ENCODE measurements at places on chromosomes 11 and 22.
A peak's percentile ranks its signal among the peaks of the same experiment; 100 is the strongest.

DNA sequence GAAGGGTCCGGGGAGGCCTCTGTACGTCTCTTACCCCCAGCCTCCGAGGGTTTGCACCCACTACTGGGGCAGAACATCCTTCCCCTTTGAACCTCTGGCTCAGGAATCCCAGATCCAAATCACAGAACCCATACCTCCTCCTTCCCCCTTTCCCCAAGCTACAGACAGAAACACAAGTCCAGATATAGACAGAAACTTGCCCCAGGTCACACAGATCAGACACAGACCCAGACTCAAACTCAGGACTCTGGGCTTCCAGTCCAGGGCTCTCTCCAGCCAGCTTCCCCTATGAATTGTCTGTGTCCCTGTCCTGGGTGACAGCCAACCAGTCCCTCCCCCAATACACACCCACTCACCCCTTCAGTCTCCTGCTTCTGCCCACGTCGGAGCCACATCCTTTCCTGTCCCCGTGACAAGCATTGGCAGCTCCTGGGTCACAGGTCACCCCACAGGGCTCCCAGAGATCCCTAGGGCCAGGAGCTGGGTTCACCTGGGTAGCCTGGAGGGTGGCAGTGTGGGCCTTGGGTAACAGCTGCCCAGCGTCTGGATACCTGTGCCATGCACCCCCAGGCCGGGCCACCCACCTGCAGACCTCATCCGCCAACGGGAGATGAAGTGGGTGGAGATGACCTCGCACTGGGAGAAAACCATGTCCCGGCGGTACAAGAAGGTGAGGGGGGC, 772 bp downstream of the TBC1D10C start:
- no peak for DNase-seq

DNA sequence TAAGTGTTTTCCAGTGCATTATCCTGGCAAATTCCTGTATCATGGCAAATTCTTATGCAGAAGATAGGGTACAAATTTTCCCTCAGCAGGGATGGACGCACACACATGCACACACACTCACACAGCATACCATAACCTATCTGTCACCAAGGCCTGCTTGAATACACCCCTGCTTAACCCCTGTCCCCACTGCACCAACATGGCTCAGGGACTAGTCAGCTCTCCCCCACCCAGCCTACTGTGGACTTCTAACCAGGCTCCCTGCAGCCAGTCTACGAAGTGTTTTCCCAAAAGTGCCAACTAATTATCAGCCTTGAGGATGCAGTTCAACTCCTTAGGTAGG, 63.1 kb downstream of the RAB30 start:
- DNase-seq: no peak

DNA sequence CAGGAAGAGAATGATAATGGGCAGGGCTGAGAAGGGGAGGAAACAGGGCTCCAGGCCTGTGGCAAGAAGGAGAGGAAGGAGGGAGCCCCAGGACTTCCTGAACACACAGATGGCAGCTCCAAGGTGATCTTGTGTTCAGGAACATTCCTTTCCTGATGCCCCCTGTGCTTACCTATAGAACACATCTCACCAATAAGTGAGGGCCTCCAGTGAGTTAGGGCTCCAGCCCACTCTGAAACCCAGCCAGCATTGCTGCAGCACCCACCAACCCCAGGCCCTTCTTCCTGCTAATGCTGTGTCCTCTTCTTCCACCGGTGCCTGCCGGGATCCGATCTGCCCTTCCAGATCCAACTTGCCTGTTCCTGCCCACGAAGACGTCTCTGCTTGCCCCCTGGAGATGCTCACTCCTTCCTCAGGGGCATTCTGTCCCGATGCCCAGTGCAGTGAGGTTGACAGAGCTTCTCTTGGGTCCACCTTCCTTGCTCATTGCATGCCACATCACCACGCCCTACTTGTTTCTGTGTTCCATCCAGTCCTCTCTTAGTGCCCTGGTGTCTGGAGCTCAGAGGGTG, 17.4 kb downstream of the ANKK1 start:
- no peak for DNase-seq

- DNase-seq: no peak
Measured at GRCh38 chr11:72224564-72225410, at the start of gene INPPL1. TSS of gene INPPL1 (plus strand) at chr11:72224767. CDS start at chr11:72224985, 218 bp downstream.

DNA sequence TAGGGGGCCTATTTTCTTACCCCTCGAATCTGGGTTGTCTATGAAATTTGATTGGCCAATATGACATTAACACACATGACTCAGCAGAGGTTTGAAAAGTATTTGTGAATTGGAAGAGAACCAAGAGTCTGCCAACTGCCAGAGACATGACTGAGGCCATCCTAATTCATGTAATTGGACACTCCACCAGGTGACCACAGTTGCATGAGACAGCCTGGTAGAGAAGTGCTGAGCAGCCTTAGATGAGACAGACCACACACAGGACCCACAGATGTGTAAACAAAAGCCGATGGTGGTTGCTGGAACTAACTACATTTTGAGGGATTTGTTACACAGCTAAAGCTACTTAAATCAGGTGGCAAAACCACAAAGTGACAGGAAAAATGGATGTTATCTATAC, 855 bp upstream of the MS4A5 start:
- DNase-seq: peak; percentile 5

DNA sequence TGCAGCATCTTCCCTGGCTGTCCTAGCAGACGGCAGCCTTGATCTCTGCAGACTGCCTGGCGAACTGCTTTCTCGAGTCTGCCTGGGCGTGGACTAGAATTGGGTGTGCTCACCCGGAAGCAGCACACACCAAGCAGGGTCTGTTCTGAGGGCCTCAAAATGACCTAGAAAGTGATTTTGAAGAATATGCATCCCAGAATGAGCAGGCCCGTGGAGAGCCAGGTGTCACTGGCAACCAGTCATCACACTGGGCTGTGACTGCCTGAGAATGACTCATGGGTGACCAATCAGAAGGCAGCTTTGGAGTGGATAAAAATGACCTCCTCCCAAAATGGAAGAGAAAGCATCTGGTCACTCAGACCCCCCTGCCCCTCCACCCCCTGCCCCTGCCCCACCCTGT, 114.9 kb upstream of the NECTIN1 start:
- DNase-seq: no peak

- no peak for DNase-seq
Measured at GRCh38 chr11:116234989-116235568, 537.7 kb downstream of the BUD13 start.

DNA sequence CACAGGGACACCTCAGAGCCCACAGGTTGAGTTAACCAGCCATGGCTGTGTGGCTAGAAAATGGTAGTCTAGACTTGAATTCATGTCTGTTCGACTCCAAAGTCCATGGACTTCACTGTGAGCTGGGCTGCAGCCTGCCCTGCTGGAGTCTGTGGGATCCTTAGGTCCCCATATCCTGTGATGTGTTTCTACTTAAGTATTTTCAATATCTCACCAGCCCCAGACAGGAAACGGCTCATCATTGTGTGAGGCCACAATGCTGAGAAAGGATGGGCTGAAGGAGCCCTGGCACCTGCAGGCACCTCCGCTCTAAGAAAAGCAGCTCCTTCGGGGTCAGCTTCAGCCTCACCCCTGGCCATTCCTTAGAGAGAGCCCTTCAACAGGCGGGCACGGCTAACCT, 93.1 kb downstream of the NAT10 start:
- no peak for DNase-seq

DNA sequence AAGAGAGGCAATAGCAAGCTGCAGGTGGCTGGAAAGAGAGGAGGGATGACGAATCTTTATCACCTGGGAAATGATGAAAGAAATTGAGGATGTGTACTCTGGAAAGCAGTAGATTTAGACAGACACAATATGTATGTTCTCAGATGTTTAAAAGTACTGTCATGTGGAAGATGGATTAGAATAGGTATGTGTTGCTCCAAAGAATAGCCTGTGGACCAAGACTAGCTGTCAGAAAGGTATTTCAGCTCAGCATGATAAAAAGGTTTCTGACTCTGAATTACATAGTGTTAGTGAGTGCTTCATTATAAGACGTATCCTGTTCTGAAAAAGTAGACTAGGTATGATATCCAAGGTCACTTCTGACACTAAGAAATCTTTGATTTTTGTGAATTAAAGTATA, 322.4 kb downstream of the CNTN5 start:
- DNase-seq: no peak

DNA sequence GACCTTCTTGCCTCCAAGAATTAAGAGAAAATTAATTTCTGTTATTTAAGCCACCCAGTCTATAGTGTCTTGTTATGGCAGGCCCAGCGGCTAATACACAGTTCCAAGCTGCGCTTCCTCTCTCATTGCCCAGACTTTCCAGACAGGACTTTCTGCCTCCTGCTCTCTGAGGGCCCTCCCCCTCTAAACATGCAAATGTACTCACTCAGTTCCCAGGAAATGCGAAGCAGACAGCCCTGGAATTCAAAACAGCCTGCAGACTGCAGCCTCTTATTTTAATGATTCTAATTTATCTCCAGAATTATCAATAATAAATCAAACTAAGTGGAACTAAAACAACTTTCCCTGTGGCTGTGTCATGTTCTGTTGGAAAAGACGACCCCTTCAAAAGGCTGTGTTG, 115.5 kb upstream of the ISX start:
- no peak for DNase-seq

- no peak for DNase-seq
Measured at GRCh38 chr22:40512426-40513136, 123.9 kb downstream of the MRTFA start.

DNA sequence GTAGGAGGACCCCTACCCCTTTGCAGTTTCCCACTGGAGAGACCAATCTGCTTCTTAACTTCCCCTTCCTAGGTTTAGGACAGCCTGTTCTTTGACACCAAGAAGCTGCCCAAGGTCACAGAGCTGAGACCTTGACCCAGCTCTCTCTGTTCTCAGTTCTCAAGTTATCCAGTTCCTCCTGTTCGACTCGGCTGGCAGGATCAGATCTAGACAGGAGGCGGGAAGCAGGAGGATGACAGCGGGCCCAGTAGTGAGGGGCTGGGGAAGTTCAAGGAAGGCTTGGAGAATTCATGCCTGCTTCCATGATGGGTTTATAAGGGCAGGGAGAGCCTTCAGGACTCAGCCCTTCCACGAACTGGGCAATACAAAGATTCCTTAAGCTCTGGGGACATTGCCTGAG, 210.6 kb downstream of the DSCAML1 start:
- DNase-seq: no peak

- DNase-seq: peak; percentile 59
Measured at GRCh38 chr11:11036848-11037732, 179.2 kb upstream of the ZBED5 start.

- DNase-seq: peak; percentile 40
Measured at GRCh38 chr22:20981787-20982562, at the start of gene LZTR1. TSS of gene LZTR1 (plus strand) at chr22:20982297. CDS start at chr22:20982372, 75 bp downstream.

GRCh38 chr11:66907751-66908630, 50.2 kb downstream of the PC start:
- no peak for DNase-seq

DNA sequence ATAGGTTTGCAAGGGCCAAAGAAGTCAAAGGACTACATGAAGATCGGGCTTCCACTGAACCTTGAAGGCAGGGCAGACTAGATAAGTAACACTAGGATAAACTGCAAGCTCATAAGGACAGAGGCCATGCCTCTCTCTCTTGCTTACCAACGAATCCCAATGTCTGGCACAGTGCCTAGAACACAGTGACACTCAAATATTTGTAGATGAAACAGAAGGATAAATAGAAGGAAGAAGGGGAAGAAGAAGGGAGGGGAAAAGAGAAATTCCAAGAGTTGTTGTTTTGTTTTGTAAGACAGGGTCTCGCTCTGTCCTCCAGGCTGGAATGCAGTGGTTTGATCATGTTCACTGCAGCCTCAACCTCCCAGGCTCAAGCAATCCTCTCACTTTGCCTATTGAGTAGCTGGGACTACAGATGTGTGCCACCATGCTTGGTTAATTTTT, 26.9 kb downstream of the SIK3 start:
- DNase-seq: peak; percentile 39

- no peak for DNase-seq
Measured at GRCh38 chr11:107427569-107428180, 29.9 kb downstream of the CWF19L2 start.

- no peak for DNase-seq
Measured at GRCh38 chr22:45644714-45645113, 26.9 kb upstream of the ATXN10 start.

DNA sequence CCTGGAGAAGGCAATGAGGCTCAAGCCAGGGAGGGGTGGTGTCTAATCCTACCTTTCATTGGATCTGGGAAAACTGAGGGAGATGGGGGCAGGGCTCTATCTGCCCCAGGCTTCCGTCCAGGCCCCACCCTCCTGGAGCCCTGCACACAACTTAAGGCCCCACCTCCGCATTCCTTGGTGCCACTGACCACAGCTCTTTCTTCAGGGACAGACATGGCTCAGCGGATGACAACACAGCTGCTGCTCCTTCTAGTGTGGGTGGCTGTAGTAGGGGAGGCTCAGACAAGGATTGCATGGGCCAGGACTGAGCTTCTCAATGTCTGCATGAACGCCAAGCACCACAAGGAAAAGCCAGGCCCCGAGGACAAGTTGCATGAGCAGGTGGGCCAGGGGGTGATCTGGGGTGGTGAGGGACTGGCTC, at the start of gene FOLR1:
TSS of gene FOLR1 (plus strand) at position 180 of the 421 bp plus-strand sequence. CDS start at position 214, 34 bp downstream.
- DNase-seq: no peak

- DNase-seq: no peak
Measured at GRCh38 chr11:78415338-78415737, 2.3 kb downstream of the GAB2 start.

DNA sequence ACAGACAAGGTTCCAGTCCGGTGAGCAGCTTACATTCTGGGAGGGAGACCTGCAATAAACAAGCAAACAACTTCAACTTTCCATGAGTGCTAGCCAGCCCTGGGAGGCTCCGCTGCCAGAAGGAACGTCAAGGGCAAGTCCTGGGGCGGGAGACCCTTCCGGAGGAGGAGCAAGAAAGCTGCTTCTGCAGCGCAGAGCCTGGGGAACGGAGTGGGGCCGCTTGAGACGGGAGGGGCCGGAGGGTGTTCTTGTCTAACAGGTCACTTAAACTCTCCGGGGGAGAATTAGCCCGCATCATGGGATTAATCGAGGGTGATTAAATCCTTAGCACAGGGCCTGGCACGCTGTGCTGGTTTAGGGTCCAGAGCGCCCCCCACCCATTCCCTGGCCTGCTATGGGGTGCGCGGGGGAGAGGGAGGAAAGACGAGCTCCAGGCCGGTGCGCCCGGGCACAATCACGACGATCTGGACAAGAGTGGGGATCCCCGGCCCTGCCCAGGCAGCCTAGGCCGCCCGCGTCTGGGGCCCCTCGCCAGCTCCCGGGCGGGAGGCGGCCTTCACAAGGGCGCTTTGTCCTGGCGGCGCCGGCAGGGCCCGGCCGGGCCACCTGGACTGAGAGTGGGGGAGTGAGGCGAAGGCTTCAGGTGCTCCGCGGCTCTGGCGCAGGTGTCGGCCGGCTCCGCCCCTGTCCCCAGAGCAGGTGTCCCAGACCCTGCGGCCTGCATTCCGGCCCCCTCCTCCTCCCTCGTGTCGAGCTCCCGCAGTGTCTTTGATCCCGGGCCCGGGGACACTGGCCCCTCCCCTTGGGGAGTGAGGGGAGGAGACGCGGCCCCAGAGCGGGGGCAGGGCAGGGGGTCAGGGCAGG, 663 bp upstream of the LARGE2 start:
- DNase-seq: peak; percentile 93

- DNase-seq: no peak
Measured at GRCh38 chr11:15958910-15959309, 397.4 kb downstream of the SOX6 start.

Data from NCI-H1105 (cell line).